ENCODE measurements at places on chromosomes 12 and 14. TPM values are rescaled to one million over a fixed set of nuclear protein-coding genes. Genes with fewer than 3 reads are reported as not detected.

DNA sequence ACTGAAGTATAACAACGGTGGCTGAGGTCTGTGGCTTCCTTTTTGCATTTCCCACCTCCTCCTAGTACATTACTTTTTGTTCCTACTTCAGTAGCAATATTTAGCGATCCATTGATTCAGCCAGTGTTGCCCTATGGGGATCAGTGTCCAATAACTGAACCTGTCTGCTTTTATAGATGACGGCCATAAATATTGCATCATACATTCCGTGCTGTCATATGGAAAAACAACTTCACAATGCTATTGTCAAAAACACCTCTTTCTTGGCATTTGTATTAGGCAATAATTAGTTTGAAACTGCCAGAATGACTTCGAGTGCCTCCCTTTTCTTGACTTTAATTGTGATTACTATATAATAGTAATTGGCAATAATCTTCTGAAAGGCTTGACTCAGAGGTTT is 149.5 kb downstream of the PRIMA1 start:
- DNase-seq: no peak

DNA sequence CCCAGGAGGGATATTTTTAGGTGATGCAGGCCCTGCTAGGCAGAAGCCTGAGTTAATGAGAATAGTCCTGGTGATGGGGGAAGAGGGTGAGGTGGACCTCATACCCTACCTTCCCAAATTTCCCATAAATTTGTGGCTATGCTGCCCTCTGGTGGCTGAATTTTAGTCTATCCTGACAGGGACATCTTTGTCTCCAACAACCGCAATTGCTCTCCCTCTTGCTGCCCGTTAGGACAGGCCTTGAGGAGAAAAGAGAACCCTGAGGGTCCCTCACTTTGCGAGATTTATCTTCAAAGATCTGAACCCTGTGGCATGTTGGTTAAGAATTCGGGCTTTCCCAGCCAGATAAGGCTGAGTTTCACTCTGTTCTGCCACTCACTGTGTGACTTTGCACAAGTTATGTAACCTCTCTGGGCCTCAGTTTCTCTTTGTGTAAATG is 9.8 kb upstream of the ZNF385A start:
- no peak for DNase-seq

DNA sequence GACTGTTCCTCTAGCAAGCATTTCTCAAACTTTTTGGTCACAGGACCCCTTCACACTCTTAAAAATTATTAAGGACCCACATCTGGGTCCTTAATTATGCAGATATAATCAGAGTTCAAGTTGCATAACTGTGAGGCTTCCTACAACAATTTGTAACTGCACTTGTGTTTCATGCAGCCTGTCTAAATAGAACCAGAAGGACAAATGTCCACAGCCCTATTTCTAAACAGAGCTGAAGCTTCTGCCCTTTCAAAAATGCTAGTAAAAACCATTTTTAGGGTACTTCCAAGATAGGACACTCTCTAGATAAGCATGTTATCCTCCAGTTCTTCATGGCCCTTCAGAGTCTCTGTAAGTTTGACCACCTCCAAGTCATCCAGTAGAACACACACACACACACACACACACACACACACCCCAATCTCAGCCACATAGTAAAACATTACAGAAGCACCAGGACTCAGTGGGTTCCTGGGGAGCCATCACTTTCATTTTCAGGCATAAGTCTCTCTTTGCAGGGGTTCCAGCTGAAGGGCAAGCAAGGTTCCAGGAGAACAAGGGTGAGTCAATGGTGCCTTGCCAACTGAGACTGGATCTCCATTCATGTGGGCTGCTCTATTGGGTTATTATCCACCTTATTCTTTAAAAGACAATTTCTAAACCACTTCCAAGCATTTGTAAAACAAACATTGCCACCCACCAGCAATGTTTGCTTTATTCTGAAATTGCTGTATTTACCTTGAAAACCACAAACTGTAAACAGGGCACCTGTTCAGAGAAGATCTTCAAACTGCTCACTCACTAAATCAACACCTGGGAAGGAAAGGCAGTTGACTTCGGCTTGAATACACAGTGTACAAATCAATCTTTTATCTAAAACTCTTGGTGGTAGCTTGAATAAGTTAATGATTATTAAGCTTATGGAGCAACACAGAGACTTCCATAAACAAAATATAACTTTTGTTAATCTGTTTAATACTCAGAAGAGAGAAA is 64.1 kb downstream of the ITPR2 start:
- no peak for DNase-seq

DNA sequence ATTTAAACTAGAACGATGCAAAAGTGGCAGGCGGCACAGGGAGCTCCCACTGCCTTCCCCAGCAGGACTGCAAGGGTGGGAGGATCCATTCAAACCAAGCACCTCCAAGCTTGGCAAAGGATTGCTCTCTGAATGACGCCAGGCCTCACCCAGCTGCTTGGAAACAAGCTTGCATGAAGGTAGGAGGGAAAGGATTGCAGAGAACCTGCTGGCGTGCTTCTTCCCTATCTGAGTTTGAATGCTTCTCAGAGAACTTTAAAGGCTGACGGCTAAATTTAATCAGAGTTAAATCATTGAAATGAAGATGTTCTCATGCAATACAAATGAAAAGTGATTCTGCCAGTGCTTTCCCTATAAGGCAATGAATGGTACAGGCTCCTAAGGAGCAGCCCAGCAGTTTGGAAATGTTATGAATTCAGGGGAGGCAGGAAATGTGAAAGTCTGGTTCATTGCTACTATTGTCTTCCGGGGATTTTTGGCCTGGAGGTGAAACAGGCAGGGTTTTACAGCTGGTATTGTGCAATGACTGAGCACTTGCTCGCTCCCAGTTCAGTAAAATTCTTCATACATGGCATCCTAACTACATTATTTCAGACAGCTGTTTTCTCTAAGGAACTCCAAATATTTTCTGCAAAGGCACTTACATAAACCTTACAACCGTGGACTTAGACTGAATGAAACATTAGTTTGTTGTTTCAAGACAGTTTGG is 31.9 kb upstream of the DUSP6 start:
- DNase-seq: no peak

DNA sequence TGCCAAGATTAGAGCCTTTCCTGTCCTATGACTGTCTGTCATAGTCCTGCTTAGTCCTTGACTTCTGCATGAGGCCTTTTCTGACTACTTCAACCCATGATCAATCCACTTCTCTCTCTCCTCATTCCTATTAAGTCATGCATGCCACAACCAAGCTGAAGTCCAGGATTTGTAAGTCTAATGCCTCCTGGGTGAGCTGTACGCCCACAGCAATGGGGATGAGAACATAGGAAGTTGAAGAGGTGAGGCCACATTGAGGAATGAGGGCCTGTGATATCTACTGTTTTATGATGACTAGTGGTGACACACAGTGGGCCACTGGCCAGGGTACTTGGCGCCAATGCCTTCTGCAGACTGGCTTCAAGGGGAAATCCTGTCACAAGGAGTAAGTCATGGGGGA is 994.1 kb upstream of the TMEM132C start:
- no peak for DNase-seq

DNA sequence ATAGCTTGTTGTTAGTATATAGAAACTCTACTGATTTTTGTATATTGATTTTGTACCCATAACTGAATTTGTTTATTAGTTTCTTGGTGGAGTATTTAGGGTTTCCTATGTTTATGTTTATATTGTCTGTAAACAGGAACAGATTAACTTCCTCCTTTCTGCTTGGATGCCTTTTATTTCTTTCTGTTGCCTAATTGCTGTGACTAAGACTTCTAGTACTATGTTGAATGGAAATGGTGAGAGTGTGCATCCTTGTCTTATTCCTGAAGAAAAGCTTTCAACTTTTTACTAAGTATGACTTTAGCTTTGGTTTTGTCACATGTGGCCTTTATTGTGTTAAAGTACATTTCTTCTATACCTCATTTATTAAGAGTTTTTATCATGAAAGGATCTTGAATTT is 20.9 kb downstream of the FBXW8 start:
- DNase-seq: no peak

DNA sequence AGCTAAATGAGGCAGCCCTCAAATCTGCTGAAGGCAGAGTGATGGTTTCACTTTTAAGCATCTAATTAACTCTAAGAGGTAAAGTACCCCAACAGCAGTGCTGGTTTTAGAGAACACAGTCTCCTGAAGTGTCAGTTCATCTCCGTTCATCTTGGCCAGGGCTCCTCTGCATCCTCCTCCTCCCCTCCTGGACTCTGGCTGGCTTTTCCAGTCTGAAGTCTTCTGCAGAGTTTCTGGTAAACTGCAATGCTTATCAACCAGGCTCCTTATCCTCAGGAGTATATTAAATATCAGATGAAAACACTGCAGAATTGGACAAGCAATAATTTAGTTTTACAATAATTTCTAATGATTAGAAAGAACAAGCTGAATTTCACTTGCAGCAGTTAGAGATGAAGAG is 115.4 kb downstream of the GTF2A1 start:
- no peak for DNase-seq

GRCh38 chr12:57890191-57891115 is 43.9 kb upstream of the CTDSP2 start:
- DNase-seq: no peak

Gene PTCSC3
- not detected for total RNA-seq

Gene COCH
- total RNA-seq: 1.4 TPM

Gene ST8SIA1
- 11.4 TPM for total RNA-seq

All from CD8-positive, alpha-beta memory T cell (primary cell).